8988T (cell line): ENCODE measurements at places on chromosomes 11 and 22.

GRCh38 chr22:32518381-32518780 lies 43.8 kb downstream of the FBXO7 start:
- DNase-seq = no peak

- DNase-seq = no peak
These were observed 20.3 kb upstream of the MICAL2 start for GRCh38 chr11:12090061-12090591.

DNA sequence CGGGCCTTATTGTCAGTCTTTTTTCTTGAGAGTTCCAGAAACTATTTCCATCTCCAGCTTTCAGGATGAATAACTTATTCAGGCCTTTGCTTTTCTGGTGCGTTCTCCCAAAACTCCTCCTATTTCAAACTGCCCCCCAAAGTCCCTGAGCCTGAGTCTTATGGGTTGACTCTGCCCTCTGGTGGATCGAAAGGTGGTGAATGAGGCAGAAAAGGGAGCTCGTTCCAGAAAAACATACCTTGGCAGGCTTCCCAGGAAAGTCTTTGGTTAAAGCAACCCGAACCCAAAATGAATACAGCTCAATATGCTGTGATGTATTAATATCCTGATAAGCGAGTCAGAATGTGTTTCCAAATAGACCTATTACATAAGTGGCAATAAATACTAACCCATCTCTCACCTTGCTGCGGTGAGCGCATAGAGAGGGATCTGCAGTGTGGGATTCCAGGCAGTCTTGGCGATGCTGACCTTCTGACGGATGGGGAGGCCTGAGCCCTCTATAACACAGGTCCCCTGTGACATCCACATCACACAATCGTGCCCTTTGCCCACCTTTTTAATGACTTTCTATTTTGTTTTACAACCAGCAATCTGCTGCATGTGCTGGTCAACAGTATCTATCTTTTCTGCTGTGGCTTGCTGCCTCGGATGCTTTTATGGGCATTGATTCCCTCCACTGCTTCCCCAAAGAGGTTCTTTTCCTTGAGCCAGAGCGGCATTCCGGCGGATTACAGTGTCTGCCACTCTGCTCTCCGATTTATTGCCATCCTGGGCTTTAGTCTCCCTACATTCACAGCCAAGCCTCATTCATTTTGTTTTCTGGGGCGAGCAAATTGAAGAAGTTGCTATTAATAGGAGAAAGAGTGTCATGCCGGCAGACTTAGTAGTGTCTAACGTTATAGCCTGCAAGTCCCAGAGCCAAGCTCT lies 756.8 kb downstream of the NTM start:
- DNase-seq = no peak

DNA sequence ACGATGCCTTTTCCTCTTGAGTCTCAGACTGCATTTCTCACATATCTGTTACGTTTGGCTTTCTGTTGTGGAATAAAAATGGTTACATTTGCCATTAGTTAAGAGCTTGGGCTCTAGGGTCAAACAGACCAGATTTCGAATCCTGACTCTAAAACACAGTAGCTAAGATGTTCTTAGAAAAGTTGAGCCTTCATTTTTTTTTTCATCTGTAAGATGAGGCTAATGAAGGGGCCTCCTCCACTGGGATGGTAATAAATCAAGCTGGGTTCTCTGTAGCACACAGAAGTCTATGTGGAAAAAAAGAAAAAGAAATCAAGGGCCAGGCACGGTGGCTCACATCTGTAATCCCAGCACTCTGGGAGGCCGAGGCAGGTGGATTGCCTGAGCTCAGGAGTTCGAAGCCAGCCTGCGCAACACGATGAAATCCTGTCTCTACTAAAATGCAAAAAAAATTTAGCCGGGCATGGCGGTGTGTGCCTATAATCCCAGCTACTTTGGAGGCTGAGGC lies 49.9 kb upstream of the CAPRIN1 start:
- DNase-seq = no peak

DNA sequence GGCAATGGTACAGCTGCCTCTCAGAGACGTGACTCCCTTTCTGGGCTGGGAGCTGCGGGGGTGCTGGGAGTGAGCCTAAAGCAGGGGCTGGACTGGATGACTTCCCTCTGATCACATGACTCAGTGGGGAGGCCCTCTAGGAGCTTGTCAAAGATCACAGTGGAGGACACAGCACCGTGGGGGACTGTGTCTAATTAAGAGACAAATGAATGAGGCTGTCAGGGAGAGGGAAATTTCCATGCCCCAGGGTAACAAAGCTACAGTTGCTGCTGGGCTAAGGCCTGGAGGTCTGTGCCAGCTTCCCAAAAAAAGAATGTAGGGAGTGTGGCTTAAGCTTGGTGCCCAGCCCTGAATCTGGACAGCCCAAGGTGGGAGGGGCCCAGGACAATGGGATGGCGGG lies 262.8 kb upstream of the PLET1 start:
- no peak for DNase-seq

DNA sequence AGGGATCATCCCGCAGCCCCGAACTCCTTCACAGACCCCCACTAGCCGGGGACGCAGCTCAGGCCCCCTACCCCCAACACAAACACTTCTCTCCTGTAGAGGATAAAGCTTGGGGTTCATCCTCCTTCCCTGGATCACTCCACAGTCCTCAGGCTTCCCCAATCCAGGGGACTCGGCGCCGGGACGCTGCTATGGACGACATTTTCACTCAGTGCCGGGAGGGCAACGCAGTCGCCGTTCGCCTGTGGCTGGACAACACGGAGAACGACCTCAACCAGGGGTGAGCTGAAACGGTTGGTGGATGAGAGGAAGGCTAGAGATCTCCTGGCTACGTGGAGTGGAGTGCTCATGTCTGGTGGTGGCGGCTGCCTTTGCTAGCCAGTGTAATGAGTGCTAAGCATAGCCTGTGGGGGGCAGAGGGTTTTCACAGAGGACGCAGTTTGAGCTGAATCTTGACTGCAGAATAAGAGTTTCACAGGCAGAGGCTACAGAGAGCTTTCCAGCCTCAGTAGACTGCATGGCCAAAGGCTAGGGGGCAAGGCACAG lies 580 bp downstream of the ILK start:
- DNase-seq = no peak

GRCh38 chr22:21446128-21446826 lies 20.9 kb upstream of the TMEM191C start:
- no peak for DNase-seq

DNA sequence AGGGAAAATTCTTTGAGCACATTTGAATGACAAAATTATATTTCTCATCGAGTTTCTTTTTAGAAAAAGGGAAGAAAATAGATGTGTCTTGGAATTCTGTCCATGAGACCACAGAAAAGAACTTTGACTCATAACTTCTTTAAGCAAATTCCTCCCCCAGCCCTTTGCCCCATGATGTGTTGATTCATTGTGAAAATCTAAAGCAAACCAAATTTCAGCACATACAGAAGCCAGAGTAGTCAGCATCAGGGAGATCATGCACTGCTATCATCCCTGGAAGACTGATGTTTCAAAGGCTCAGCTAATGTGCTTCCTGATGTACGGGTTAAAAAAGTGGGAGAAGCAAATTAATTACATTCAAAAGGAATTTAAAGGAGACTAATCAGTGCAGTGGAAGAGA lies 159.7 kb downstream of the FAT3 start:
- no peak for DNase-seq

GRCh38 chr11:57094181-57094935 lies 87.4 kb upstream of the LRRC55 start:
- no peak for DNase-seq

GRCh38 chr11:72683782-72684200 lies 9.6 kb upstream of the PDE2A start:
- peak; percentile 93 for DNase-seq

DNA sequence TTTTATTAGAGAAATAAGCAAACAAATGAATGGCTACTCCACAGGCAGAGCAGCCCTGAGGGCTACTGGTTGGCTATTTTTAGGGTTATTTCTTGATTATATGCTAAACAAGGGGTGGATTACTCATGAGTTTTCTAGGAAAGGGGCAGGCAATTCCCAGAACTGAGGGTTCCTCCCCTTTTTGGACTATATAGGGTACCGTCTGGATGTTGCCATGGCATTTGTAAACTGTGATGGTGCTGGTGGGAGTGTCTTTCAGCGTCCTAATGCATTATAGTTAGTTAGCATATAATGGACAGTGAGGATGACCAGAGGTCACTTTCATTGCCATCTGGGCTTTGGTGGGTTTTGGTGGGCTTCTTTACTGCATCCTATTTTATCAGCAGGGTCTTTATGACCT lies 19.2 kb downstream of the SLC22A6 start:
- DNase-seq = no peak

DNA sequence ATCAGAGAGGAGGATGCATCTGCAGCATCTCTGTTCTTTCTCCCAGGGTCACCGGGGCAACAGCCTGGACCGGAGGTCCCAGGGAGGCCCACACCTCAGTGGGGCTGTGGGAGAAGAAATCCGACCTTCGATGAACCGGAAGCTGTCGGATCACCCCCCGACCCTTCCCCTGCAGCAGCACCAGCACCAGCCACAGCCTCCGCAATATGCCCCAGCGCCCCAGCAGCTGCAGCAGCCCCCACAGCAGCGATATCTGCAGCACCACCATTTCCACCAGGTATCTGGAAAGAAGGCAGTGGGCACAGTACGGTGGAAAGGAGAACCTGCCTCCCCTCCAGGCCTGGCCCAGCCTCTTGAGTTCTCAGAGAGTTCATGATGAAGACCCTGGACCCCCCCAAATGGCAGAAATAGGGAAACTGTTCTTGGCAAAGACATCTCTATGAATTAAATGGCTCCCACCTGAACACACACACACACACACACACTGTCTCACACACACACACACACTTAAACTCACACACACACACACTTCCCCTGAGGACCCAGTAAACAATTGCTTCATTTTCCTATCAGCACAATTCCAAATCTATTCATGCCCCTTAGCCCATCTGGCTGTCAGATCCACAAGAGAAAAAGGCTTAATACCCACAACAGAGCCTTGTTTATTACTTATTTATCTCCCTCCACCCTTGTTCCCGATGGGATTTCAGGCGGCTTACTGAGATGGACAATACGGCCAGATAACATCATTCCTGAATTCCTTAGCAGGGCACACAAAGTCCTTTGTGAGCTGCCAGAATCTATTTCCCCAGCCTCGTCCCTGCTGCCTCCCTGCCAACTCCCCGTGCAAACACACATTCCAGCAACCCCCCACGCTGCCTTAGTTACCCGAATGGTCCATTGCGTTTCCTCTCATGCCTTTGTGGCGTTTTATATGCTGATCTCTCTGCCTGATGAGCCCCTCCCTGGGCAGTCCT lies 8.1 kb downstream of the TMA7B start:
- no peak for DNase-seq

DNA sequence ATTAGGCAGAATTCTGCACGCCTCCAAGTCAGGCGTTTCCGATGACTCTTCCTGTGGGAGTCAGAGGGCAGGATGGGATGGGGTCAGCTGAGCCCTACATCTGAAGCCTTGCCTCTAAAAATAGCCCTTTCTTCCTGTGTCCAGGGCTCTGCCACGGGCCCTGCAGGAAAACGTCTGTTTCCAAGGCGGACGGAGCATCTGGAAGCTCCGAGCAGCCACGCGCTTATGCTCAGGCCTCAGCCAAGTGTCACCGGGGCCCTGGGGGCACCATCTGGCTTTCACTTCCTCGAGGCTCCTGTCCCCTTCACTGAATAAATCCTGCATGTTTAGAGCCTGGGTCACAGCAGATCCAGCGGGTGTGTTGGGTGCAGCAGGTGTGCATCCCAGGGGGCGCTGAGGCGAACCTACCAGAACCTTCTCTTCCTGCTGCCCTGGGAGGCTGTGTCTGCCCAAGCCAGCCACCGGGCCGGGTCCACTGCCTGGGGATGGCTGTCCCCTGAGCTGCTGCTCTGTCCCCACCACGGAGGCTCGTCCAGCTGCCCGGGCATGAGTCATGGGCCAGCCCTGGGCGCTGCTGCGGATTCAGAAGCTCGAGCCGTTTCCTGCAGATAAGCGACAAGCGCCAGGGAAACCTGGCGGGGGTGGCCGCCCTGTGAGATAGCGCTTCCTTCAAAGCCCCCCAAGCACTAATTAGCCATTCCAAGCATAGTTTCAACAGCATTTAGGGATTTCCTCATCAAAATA lies 32.0 kb upstream of the LINC01488 start:
- peak; percentile 96 for DNase-seq

GRCh38 chr11:5679811-5680210 lies 5.1 kb downstream of the TRIM5 start:
- DNase-seq = no peak

DNA sequence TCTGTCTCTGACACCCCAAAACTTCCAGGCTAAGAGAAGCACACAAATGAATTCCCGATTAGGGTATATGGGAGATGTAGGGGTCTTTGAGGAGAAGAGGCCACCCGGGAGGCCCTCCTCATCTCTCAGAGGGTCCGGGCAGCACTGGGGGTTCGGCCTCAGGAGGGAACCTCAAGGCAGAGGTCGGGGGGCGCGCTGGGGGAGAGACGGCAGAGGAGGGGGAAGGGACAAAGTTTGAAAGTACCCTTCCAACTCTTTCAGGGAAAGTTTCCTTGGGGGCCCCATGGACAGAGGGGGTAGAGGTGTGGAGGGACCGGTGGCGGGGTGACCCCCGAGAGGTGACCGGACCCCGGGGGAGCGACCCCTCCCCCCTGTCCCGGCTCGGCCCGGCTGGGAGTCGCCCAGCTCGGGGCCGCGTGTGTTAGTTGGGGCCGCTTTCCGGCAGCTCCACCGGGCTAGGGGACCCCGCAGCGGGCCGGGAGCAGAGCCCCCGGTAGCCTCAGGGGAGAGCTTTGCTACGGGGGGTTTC lies 3.3 kb upstream of the GCAT start:
- peak; percentile 73 for DNase-seq

- DNase-seq = peak; percentile 6
These were observed 22.8 kb downstream of the PIM3 start for GRCh38 chr22:49983148-49984042.

- DNase-seq = no peak
These were observed 23.2 kb downstream of the FADS2 start for GRCh38 chr11:61851113-61851899.
